ENCODE measurements at places on chromosomes 12 and 14.

- DNase-seq: peak; percentile 73
Measured at GRCh38 chr14:74620497-74620921, 8.5 kb upstream of the LTBP2 start.

GRCh38 chr12:49505672-49506071 lies 33.2 kb upstream of the KCNH3 start:
- DNase-seq: peak; percentile 39

DNA sequence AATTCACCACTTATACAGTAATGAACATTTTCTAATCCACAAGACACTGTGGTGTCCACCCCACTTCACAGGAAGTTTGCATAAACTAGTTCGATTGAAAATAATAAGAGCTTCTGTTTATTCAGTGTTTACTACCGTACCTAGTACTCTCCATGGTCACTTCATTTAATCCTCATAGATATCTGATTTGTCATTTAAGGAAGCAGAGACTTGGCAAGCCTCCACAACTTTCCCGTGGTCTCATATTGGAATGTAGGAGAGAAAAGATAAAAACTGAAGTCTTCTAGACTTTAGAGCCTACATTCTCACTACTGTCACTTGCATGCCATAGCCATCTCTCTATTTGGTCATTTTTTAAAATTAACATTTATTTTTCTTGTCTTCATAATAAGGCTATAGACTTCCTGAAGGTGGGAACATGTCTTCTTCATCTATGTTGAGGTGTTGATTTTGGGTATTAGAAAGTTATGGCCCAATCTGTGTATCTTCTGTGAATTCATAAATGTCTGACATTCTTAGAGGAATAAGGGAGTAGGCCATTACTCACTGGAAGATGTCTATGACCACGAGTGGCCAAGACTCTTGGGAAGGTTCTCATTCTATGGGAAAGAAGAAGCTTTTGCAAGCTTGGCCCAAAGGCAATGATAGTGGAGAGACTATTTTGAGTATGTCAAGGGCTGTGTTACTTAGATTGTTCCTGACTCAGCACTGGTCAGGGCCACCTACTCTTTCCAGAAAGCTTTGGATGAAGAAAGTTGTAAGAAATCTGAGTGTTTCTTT lies 423.7 kb downstream of the LRIG3 start:
- peak; percentile 51 for DNase-seq

DNA sequence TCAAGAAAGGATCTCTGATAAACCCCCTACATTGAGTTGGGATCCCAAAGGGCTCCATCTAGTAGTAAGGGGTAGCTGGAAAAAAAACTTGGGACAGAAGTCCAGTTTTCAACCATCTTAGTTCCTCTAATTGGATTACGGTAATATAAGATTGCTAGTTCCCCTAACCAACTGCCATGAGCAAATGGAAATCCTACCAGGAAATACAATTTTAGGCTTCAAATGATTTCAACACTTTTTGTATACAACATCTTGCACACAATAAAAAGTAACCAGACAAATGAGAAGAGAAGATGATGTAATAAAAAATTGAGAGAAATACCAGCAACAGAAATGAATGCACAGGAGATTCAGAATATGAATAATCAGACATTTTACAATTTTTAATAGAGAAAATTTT lies 73.0 kb downstream of the TSHR start:
- no peak for DNase-seq

DNA sequence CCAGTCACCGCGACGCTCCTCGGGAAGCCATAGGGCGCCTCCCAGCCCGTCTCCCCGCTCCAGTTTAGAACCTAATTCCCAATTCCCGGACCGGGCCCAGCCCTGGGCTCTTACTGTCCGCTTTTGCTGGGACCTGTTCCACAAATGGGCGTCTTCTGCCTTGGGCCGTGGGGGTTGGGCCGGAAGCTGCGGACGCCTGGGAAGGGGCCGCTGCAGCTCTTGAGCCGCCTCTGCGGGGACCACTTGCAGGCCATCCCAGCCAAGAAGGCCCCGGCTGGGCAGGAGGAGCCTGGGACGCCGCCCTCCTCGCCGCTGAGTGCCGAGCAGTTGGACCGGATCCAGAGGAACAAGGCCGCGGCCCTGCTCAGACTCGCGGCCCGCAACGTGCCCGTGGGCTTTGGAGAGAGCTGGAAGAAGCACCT lies 797 bp downstream of the UNG start:
- DNase-seq: peak; percentile 73

GRCh38 chr12:130713581-130713991 lies 2.5 kb downstream of the RIMBP2 start:
- no peak for DNase-seq

DNA sequence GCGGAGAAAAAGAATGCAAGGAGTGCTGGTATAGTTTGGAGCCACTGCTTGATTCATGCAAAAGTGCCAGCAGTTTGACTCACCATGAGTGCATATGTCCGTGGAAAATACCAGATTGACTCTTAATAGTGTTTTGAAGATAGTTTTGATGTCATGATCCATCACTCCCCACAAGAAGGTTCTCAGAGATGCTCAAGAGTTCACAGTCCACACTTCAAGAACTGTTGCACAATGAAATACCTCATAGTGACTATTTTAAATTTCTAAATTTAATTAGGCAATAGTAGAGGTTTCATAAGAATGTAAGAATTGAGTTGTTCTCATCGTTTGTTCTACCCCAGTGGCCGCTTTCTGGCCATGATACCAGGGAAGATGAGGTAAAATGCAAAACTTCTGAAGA lies 286.6 kb upstream of the RGS6 start:
- DNase-seq: peak; percentile 63

GRCh38 chr12:54225666-54226065 lies 36.9 kb upstream of the SMUG1 start:
- no peak for DNase-seq

DNA sequence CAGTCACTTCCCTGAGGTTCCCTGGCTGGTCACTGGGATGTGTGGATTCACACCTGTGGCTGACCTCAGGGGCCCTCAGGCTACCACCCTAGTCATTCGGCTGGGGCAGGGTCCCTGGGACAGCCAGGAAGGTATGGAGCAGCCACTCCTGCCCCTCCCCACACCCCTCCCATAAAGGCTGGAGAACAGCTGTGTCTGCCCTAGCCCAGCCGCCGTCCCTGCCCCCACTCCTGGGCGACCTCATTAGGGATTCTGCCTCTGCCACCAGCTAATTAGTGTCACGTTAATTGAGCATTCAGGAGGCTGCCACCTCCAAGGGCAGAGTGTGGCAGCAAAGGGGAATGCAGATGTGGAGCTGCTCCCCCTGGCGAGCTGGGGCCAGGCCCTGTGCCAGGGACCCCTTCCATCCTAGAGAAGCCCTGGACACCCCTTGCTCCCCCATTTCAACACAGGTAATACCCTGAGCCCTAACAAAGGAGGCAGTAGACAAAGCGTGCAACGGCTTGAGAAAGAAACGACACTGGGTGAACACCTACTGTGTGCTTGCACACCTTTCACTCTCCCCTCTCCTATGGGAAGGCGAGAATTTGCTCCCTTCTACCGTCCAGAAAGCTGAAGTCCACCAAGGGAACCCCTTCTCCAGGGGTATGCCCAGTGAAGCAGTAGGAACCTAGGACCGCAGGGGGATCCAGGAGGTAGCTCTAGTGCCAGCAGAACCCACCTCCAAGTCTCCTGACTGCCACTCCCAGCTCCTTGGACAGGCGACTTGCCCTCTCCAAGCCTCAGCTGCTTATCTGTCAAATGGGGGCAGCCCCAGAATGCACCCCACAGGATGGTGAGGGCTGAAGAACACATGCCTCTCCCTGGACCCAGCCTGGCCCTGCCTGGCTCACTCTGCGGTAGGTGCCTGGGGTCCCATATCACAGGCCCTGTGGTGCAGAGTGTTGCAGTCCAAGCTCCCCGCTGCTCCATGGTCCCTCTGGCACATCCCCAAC lies 45.1 kb downstream of the FAM222A start:
- DNase-seq: no peak

GRCh38 chr14:67393689-67394088 lies 18.3 kb downstream of the PLEK2 start:
- DNase-seq: no peak

DNA sequence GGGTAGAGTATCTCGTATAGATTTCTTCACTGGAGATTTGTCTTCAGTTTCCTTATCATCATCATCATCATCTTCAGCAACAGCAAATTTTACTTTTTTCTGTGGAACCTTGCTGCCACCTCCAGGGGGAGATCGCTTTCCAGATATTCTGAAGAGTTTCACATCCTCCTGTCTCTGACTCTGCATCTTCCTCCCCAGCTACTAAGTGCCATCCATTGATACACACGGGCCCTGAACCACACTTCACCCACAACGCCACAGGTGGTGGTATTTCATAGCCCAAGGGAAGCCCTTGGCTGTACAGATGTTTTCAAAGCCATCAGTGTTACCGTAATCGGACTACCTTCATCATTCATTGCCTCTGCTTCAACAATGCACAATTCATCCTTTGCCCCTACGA lies 82.2 kb downstream of the PPP2R5C start:
- DNase-seq: peak; percentile 11

- DNase-seq: no peak
Measured at GRCh38 chr14:101112351-101113107, 209.0 kb upstream of the RTL1 start.

DNA sequence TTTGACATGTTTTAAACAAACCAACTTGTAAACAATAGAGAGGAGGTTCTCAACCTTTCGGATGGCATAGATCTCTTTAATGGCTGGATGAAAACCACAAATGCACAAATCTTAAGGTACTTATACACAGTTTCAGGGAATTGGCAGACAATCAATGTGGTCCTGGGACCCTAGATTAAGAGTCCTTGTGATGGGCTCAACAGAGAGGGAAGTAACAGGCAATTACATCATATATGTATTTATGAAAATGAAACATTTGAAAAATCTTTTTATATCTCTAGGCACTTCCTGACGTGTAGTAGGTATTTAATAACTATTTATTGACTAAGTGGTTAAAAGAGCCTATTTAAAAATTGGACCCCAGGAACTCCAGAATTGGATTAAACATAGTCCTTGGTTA lies 897 bp downstream of the ACTR10 start:
- DNase-seq: no peak

- DNase-seq: no peak
Measured at GRCh38 chr12:121823101-121823726, 19.4 kb downstream of the SETD1B start.

DNA sequence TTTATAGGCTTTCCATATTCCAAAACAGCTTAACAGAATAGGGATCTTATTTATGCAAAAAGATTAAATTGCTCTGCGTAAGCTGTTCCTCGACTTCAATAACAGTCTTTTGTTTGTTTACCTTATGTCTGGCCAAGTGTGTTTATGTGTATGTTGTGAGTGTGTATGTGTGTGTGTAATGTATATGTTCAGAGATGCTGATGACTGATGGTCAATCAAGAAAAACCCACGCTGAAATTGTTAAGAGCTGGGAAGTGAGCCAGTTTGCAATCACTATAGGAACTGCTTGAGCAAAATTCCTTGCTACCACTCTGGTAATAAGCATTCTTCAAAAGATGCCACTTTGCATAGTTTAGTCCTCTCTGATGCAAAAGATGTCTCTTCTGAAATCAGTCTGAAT lies 59.6 kb downstream of the PRKD1 start:
- peak; percentile 44 for DNase-seq

DNA sequence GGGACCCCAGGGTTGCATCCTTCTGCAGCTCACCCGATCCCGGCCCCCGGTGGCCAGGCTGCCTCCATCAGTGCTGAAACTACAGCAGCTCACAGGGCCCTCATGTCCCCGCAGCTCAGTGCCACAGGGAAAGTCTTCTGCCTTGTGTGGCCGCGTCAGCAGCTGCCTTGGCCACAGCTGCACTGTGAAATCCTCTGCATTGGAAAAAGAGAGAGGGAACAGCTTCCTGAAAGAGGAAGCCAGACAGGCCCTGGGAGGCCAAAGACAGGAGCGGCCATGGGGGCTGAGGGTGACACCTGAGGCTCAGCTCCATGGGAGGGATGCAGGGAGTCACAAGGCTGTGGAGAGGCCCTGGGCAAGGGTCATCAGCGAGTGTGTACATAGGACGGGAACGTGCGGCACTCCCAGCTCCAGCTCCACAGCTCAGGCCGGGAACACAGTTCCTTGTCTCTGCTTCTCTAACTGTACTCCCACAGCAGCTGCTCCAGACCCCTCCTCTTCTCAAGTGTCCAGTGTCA lies 32.7 kb downstream of the PARP2 start:
- no peak for DNase-seq

GRCh38 chr12:132886529-132887477 lies 602 bp downstream of the CHFR start:
- no peak for DNase-seq

GRCh38 chr12:49060237-49061156 lies at the start of gene KMT2D:
Gene KMT2D, minus strand, starts transcription at chr12:49060794. Its CDS starts 5,470 bp downstream, at chr12:49055324.
- DNase-seq: peak; percentile 98

DNA sequence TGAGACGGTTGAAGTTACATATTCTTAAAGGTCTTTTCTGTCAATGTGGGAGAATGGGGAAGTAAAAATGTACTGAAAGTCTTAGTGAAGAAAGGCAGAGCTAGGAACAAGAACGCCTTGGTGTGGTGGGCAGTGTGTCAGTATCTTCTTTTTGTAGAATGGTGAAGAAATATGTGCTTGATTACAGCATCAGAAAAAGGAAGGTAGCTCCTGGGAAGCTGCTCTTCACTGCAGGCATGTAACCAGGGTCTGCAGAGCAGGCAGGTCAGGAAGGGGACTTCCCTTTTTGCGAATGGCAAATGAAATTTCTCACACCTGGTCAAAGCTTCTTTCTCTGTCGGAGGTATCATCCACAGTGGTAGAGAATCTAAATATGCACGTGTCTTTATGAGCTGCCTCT lies 226.2 kb downstream of the ADAMTS20 start:
- no peak for DNase-seq

DNA sequence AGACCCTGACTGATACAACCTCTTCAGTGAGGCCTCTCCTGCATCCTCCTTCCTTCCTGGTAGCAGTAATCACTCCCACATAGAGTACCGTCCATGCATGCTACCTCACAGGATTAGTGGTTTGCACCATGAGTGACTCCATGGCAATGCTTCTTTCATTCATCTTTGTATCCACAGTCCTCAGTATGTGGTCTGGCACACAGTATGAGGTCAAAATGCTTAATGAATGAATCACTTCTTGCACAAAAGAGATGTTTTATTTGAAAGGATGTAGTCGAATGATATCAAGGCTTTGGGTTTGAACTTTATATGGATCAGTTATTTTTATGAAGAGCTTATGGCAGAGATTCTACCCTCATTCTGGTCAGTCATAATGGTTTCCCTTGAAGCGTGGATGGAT lies 42.2 kb downstream of the KCNA5 start:
- peak; percentile 98 for DNase-seq

DNA sequence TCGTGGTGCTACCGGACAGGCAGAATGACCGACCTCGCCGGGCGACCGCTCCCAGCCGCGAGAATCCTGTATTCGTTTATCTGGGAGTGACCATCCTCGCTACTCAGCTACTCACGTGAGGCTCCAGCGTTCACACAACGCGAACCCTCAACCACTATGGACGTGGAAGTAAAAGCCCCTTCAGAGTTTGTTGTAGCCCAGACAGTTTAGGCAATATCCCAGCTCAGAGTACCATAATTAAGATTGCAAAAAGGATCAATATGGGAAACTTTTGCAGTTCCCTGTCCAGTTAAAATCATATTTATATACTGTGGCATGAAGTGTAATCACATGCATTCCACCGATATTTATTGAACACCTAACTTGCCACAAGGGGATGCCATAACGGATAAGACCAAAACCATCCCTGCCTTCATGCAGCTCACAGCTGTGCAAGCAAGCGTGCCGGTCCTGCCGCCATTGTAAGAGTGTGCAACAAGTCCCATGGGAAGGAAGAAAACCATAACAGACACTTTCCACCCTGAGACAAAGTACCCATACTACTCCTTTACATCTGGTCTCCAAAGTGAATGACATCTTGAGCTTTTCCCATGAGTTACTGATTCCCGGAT lies 938 bp upstream of the MAX start:
- DNase-seq: peak; percentile 28

GRCh38 chr14:99672506-99673304 lies 11.4 kb upstream of the CYP46A1 start:
- DNase-seq: no peak

Data from fibroblast of lung (primary cell).